ENCODE measurements at places on chromosomes 2 and 18.

DNA sequence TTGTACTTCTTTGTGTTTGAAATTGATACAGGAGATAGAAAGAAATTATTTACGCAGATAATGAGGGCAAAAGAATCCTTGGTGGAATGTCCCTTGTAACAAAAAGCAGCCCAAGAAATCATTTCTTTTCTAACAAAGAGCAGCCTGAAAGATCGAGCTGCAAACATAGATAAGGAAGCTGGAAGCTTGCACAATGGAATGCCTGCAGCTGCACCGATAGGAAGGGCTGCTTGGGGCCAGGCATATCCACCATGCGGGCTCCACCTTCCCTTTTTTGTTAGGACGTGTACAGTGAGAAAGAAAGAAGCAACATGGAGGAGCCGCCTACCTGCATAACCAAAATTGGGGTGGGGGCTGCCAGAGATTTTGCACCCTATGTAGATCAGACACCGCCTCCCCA, 568.7 kb downstream of the METTL4 start:
- no peak for DNase-seq

- no peak for DNase-seq
These were observed 253.5 kb upstream of the NRP2 start for GRCh38 chr2:205428811-205429210.

DNA sequence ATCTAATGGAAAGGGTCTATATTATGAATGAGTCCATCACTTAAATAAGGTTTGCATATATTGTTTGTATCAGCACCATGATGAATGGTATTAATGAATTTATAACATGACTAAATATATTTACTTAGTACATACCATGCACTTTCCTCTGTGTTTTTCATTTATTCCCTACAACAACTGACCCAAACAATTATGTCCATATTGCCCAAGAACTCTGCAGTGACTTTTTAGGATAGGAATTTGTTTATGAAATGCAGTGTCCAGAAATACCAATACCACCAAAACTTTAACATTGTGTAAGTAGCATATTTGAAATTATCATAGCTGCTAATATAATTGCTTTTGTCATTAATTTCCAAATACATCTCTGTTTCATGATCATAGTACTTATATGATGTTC, 119.7 kb downstream of the WDR7 start:
- DNase-seq = no peak

DNA sequence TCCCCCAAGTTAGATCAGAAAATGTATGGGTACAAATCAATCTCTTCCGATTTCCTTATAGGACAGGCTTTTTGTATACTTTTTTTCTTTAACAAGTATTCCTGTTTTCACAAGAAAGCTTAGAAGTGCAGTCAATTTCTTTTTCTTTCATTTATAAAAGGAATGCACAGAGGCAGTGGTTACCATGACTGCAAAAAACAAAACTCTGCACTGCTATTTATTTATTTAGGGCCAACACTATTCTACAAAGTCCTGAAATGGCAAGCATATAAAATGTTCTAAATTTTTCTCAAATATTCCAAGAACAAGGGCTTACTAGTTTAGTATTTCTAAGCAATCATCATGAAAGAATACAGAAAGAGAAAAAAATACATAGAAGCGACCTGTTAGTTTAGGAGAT, 22.2 kb downstream of the ATAD2B start:
- DNase-seq = no peak

DNA sequence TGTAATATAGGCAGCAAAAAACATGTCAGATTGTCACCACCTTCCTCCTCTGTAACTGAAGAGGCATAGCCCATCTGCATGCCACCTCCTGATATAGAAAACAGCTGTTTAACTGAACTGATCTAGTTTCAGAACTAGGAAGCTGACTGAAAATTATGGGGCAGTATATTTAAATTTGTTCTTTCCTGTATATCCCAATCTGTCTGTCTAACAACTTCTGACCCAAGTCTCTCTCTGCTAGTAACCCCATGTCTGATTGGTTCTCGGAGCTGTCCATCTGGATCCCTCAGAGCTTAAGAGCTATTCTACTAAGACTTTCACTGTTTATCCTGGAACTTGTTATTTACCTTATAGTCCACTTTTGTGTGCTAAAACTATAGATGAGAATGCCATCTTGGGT, 68.2 kb upstream of the SLC35G4 start:
- DNase-seq = no peak

Data from T-helper 2 cell (primary cell).